GM13976 (cell line): ENCODE measurements at places on chromosomes 1 and 21.

GRCh38 chr1:223634423-223634822, 31.1 kb downstream of the CAPN8 start:
- DNase-seq: no peak

GRCh38 chr1:181763736-181764135, 280.4 kb downstream of the CACNA1E start:
- DNase-seq: no peak

DNA sequence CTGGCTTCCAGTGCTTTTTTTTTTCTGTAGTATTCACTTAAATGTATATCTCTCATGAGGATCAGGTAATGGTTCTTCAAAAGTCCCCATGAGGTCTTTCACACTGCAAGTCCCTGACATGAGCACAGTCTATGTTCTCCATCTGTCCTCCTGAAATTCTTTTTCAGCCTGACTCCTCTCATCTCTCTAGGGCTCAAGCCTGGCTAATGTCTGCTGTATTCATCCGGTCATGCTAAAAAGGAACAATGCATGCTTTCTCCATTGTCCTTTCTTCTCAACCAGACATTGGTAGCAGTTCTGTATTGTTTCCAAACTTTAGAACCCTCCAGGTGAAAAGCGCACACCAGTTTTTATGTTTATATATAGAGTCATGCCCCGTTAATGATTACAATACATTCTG, 368.3 kb upstream of the OLFM3 start:
- no peak for DNase-seq

- DNase-seq: no peak
Measured at GRCh38 chr1:33338440-33339211, 17.7 kb upstream of the A3GALT2 start.

- no peak for DNase-seq
Measured at GRCh38 chr1:1199141-1199960, 7.0 kb downstream of the TNFRSF18 start.
